ENCODE measurements at places on chromosomes 2 and 18. TPM values are rescaled to one million over a fixed set of nuclear protein-coding genes. Genes with fewer than 3 reads are reported as not detected.

ACYP2 gene
- 20.6 TPM for total RNA-seq

DNAJC5G gene
- not detected for total RNA-seq

IL36RN gene
- not detected for total RNA-seq

IL1R2 gene
- 4.3 TPM for total RNA-seq

TMEM247 gene
- total RNA-seq = not detected

DNA sequence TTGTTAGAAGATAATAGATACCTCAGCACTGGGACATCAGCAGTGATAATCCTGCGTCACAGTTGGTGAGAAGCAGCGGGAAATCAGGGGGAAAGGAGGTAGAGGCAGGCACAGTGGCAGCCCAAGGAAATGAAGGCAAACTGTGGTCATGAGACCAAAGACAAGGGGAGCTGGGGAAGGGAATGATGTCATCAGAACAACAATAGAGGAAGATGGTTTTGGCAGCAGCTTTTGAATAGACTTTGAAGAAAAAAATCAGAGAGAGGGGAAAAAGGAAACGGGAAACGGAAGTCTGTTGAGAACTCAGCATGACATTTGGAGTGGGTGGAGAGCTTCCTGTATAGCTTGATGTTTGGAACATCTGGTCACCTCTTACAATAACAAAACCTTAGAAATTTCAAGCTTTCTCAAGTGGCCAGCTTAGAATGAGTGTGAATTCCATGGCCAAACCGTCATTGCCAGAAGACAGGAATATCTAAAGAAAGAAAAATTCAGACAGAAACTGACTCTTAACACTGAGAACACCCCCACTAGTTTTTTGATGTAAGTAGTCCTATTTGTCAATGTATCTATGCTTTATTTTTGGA, 18.4 kb upstream of the YES1 start:
- DNase-seq = peak; percentile 47

DNA sequence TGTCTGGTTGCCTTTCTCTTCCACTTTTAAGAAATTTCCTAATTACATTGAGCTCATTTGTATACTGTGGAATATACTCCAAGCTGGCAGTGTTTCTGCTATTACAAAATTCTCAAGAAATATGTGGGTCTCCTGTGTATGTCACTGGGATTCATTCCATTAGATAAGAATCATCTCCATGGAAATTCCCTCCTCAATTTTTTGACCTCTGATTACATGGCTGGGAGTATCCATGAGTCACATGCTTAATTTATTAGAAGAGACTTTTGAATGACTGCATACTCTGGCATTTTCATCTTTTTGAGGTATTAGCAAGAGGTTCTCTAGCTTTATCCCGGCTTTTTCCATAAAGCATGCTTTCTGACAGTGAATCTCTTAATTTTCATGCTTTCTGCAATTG, 665.5 kb upstream of the CNTNAP5 start:
- no peak for DNase-seq

- peak; percentile 35 for DNase-seq
Observed at GRCh38 chr2:149004836-149005235, 33.7 kb upstream of the LYPD6B start.

DNA sequence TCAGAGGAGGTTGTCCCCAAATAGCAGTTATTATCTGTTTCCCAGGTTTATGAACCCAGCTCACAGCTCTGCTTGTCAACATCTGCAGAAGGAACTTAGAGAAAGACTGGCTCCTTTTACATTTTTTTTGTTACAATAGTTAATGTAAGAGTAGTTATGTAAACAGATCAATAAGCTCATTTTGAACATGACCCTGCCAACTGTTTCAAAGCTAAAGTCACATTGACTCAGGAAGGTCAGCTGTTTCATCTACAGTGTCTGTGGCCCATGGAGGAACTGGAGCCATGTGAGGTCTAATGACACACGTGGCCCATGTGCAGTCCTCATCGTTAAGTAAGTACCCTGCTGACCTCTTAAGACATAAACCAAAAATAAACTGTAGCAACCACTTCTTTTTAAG, 97.1 kb downstream of the SH3RF3 start:
- no peak for DNase-seq

- DNase-seq = no peak
Observed at GRCh38 chr2:56055405-56055804, 128.4 kb upstream of the CCDC85A start.

GRCh38 chr2:96693286-96694200, 46.3 kb downstream of the LMAN2L start:
- no peak for DNase-seq

- DNase-seq = peak; percentile 98
Observed at GRCh38 chr2:223725494-223725893, 111.9 kb downstream of the AP1S3 start.

GRCh38 chr2:159996792-159997546, 65.4 kb downstream of the PLA2R1 start:
- no peak for DNase-seq

DNA sequence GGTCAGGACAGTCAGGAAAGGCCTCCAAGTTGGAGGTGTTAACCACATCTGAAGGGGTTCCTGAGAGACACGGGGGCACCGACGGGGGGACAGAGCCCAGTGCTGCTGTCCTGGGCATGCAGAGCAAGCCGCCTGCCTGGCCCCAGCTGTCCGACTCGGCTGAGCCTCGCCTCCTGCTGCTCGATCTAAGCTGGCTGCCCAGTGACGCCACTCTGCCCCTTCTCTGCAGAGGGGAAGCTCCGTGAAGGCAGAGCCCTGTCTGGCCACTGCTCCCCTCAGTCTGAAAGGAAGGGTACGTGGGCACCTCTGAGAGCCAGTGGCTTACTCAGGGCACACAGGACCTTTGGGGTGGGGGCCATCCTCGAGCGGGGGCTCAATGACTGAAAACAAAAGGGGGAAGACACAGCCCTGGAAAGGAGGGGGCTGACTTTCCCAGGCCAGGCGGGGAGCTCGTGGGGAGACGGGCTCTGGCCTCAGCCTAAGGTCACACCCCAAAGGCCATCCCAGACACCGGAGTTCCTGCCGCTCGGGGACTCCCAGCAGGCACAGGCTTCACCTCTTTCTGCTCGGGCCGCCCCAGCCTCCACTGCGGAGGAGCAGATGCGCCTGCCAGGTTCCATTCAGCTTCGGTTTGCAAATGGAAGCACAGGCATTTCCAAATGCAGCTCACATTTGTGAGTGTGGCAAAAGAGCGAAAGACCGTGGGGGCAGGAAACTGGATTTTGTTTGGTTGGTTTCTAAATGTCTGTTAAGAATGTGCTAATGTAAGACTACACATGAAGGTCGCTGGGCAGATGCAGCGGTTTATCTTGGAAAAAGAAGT, 136.9 kb downstream of the HDAC4 start:
- DNase-seq = no peak

GRCh38 chr18:905307-905947, 756 bp downstream of the ADCYAP1 start:
- DNase-seq = no peak

- no peak for DNase-seq
Observed at GRCh38 chr2:54770211-54770610, 46.7 kb downstream of the EML6 start.

DNA sequence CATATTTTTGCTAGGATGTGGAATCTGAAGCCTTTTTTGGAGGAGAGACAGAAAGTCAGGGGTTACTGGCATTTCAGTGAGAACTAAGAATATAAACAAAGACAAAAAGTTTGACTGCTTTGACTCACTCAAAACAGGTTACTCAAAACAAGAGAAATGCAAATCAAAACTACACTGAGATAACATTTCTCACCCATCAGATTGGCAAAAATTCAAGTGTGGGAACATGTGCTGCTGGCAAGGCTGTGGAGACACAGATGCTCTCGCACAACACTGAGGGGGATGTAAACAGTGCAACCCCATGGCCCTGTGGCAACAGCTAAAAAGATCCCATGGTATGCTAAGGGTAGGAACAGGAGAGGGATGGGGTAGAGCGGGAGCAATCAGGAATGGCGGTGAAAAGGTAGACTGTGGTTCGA, 86.6 kb downstream of the DTNB start:
- DNase-seq = peak; percentile 15

DNA sequence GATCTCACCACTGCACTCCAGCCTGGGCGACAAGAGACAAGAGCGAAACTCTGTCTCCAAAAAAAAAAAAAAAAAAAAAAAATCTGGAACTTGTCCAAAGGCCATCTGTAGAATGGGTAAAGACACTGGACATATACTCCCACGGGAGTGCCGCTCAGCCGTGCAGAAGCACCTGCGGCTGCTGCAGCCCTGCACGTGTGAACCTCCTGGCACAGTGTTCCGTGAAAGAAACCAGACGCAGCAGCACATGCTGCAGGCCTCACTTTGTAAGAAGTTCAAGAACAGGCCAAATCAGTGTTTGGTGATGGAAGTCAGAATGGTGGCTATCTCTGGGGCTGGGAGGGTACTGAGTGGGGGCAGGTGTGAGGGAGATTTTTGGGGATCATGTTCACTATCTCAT, 6.5 kb downstream of the CHRND start:
- no peak for DNase-seq

GRCh38 chr2:240585101-240585500, 1.4 kb upstream of the CAPN10 start:
- DNase-seq = no peak

DNA sequence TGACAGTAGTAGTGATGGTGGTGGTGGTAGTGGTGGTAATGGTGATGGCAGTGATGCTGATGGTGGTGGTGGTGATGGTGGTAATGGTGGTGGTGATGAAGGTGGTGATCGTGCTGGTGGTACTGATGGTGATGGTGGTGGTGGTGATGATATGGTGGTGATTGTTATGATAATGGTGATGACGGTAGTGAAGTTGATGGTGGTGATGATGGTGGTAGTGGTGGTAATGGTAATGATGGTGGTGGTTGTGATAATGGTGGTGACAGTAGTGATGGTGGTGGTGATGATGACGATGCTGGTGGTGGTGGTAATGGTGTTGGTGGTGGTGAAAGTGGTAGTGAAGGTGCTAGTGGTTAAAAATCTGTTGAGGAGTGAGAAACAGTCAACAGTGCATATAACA, 125.6 kb downstream of the AFF3 start:
- no peak for DNase-seq

GRCh38 chr18:77001979-77002378, 130.6 kb downstream of the MBP start:
- DNase-seq = no peak

Data from RPMI7951 (cell line).